ENCODE measurements at places on chromosomes 2 and 18.

GRCh38 chr2:108124736-108125495 lies 114.9 kb upstream of the SULT1C3 start:
- no peak for DNase-seq

- DNase-seq: peak; percentile 67
Observed at GRCh38 chr2:57881998-57882888, 164.4 kb upstream of the VRK2 start.

GRCh38 chr2:217436386-217436785 lies 566.4 kb downstream of the TNS1 start:
- DNase-seq: no peak

- no peak for DNase-seq
Observed at GRCh38 chr2:233199870-233200269, 51.6 kb upstream of the ATG16L1 start.

DNA sequence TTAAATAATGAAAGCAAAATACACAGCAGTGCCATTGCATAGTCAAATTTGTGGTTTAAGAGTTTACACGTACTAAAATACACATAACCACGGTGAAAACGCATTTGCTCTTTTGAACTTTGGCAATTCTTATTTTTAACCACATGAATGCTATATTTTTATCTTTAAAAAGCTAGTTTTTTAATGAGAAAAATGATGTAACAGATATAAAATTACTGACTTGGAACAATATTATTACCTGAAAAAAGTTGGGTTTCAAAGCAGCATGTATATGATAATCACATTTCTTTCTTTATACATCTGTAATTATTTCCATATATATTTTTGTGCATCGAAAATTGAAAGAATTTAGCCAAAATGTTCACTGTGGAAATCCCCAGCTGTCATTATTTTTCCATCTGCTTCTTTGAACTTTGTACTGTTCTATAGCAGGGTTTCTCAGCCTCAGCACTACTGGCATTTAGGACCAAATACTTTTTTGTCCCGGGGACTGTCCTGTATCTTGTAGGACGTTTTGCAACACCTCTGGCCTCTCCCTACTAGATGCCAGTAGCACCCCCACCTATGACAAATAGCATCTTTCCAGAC lies 75.9 kb upstream of the CAB39 start:
- DNase-seq: no peak

- DNase-seq: no peak
Observed at GRCh38 chr2:161233858-161234431, 73.7 kb downstream of the TANK start.

- no peak for DNase-seq
Observed at GRCh38 chr18:33696332-33697162, 118.5 kb downstream of the ASXL3 start.

- DNase-seq: no peak
Observed at GRCh38 chr2:159753797-159754196, 41.5 kb downstream of the MARCHF7 start.
